GM12864 (cell line): ENCODE measurements at places on chromosomes 12 and 14.
A peak's percentile ranks its signal among the peaks of the same experiment; 100 is the strongest.

DNA sequence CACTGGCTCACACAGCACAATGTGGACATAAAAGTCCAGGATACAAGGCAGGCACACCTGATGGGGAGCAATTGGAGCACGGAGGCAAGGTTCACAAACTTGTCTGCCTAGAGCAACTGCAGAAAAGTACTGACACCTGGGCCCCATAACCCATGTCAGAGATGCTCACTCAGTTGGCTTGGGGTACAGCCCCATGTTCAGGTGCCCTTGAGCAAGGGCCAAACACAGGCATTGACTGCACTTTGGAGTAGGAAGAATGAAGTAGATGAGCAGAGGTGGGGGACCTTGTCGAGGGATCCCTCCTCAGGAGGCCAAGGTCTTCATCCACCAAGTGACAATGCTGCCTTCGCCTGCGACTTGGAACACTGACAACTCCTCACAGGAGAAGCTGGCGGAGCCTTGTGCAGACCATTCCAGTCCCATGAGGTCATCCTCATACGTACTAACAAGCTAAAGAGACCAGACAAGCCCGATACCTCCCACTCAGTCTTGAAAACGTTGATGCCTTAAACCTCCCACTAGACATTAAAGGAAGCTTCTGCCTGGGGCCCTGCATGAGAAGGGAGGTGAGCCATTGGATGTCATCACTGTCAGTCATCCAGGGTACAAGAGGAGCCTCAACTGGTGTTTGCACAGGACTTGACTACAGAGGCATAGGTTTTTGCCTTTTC, 42.5 kb upstream of the C14orf180 start:
- DNase-seq, result no peak

DNA sequence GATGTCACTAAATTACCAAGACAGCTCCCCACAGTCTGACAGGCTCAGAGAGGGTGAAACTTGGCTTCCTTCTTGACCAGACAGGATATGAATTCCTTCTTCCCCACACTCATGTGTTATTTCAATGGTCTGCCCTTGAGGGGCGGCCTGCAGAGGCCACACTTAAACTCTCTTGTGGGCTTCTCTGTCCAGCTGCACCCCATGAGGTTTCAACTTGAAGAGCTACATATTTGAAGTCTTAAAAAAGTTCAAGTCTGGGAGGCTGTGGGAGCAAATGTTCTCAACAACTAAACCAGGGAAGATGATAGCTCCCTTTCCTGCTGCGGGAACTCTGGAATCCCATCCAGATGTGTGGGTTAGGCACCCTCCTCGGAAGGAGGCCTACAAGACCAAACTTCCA, 98.3 kb downstream of the TTC7B start:
- DNase-seq, result no peak

DNA sequence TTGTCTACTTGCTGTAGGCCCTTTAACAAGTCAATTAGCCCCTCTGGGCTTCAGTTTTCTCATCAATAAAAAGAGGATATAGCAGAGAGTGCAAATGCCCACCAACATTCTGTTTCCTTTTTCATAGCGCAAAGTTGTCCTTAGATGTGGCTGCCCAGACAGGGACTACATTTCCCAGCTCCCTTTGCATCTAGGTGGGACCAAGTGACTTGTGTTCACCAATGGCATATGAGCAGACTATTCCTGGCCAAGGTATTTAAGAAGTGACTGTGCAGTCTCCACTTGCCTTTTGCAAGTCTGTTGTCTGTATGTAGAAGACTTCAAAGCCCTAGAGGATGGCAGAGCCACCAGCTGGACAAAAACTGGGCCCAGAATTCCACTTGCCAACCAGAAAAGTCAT, 59.7 kb downstream of the DAO start:
- DNase-seq, result peak; percentile 39

- DNase-seq, result no peak
These were observed 500.9 kb downstream of the SLC16A7 start for GRCh38 chr12:60096727-60097126.

GRCh38 chr12:11704089-11704488, 54.6 kb downstream of the ETV6 start:
- no peak for DNase-seq

- no peak for DNase-seq
These were observed 4.8 kb upstream of the PLEK2 start for GRCh38 chr14:67416810-67417209.

DNA sequence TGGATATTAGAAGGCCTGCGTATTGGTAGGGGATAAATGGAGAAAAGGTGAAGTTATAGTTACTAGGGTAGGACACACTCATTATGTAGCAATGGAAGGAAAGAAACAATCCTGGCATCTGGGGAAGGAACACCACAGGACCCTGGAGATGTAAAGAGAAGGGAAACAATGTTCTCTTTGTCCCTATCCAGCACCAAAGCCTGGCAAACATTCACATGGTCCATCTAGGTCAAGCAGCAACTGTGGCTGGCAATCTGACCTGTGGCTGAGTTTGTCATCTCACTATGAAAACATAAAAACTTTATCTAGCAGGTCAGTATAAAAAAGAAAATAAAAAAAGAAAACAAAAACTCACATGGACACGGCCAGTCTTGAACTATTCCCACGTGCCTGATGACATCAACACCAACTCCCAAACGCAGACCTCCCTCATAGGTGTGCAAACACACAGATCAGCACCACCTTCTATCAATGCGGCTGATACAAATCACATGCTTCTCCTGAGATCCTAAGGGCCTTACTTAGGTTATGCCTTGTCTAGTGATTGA, 2.6 kb downstream of the POMT2 start:
- no peak for DNase-seq
